M059J (cell line): ENCODE measurements at places on chromosomes 12 and 14. TPM values are rescaled to one million over a fixed set of nuclear protein-coding genes. Genes with fewer than 3 reads are reported as not detected.

DNA sequence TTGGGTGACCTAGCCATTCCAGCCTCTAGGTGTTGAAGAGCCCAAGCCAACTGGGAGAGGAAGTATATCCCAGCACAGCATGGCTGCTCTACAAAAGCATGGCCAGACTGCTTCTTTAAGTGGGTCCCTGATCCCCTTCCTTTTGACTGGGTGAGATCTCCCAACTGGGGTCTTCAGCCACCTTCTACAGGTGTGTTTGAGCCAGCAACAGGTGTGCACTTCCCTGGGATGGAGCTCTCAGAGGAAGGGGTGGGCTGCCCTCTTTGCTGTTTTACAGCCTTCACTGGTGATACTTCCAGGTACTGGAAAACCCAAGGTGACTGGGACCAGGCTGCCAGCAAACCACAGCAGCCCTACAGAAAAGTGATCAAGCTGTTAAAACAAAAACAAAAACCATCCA is 14.2 kb upstream of the GNS start:
- DNase-seq, result no peak

Gene PRMT5
- 67.3 and 83.3 TPM in 2 replicates for total RNA-seq

Gene RAPGEF3
- total RNA-seq, result 1.2 and 2.6 TPM in 2 replicates

DNA sequence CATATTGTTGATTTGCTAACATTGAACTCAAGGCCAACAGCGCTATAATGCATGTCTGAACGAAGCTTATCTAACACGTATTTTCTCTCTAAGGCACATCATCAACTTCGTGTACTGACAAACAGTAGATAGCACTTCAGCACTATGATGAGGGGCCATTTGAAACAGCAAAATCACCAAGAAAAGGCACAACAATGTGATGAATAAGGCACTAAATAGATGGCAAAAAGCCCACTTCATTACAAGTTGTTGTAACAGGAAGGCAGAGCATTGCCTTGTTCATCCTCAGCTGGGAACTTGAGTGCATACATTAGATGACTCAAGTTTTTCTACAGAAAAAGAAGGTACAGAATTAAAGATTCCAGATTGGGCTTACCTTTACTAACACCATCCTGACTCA is 75.2 kb downstream of the LIN7A start:
- DNase-seq, result no peak

- DNase-seq, result no peak
Measured at GRCh38 chr12:42444192-42444943, 118.4 kb downstream of the PPHLN1 start.

- no peak for DNase-seq
Measured at GRCh38 chr12:57775044-57775443, 2.6 kb downstream of the EEF1AKMT3 start.

DNA sequence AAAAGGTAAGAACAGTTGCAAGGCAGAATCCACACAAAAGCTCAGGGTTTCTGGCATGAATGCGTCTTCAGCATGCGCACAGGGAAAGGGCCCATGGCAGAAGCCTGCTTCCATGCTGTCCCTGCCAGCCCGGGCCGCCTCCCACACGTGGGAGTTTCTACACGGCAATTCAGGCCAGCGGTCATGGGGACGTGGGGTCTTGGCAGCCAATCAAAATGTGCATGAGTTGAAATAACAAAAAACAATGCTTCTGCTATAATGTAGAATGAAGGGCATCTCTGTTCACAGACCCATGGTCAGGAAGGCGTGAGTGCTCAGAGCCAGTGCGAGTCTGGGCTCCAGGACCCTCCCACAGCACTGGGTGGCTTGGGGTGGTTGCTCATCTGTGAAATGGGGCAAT is 28.6 kb downstream of the AMN start:
- no peak for DNase-seq

Gene PHETA1
- 2.3 and 3.9 TPM in 2 replicates for total RNA-seq

Gene RNU4-1
- total RNA-seq, result under 0.01 TPM in 1 of 2 replicates, not detected in the other

- no peak for DNase-seq
Measured at GRCh38 chr14:101499513-101499912, 61.8 kb upstream of the DIO3 start.

DNA sequence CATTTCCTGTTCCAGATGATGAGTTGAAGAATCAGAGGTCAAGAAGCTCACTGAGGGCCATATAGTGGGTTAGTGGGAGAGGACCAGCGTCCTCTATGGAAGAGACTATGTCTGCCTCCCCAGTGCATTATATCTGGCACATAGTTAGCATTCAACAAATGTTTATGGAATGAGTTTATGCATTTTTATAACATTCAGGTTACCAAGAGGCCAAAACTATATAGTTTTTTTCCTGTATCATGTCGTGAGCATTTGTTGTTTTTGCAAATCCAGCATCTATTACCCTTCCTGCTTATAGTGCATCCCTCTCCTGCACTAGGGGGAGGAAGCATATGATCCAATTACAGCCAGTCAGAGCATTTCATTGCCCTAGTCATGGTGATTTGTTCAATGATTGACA is 60.6 kb downstream of the SUDS3 start:
- DNase-seq, result peak; percentile 31

GRCh38 chr14:77355811-77356210 is 21.1 kb downstream of the TMED8 start:
- no peak for DNase-seq
